ENCODE measurements at places on chromosomes 4 and X.

- DNase-seq: no peak
Observed at GRCh38 chr4:94665500-94666404, 92.0 kb upstream of the BMPR1B start.

GRCh38 chr4:61723492-61723891, 523.4 kb downstream of the ADGRL3 start:
- no peak for DNase-seq

GRCh38 chr4:145808848-145809512, 129.0 kb downstream of the C4orf51 start:
- DNase-seq: no peak

DNA sequence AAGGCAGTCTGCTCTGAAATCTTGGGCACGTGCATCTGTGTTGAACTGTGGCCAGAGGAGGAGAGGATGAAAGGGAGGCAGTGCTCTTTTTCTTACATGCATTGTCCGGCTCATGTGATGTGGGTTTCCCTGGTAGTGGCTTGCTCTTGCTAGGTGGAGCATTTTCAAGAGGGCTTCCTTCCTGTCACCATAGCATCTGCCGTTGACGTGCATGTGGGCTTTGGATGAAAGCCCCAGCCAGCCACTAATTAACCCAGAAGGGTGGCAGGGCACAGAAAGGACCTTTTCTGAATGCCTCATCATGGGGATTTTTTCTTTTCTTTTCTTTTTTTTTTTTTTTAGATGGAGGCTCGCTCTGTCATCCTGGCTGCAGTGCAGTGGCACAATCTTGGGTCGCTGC, 121.3 kb downstream of the GPR143 start:
- peak; percentile 14 for DNase-seq

All from stimulated activated CD8-positive, alpha-beta memory T cell treated with anti-CD3 and anti-CD28 coated beads, Interleukin-12 subunit alpha, Interleukin-12 subunit beta, amount 100 ng/mL, for 1 hour (primary cell).